ENCODE measurements at places on chromosomes 5 and 9. TPM values are rescaled to one million over a fixed set of nuclear protein-coding genes. Genes with fewer than 3 reads are reported as not detected.

Gene CDH6
- 2.9 TPM for total RNA-seq

- no peak for DNase-seq
These were observed 25.2 kb downstream of the WNK2 start for GRCh38 chr9:93209097-93209496.

- DNase-seq = no peak
These were observed 464.5 kb downstream of the ICE1 start for GRCh38 chr5:5886812-5887486.

- peak; percentile 49 for DNase-seq
These were observed 29.0 kb downstream of the SARDH start for GRCh38 chr9:133709015-133709611.

- no peak for DNase-seq
These were observed 369.9 kb downstream of the EFNA5 start for GRCh38 chr5:107300721-107301327.
